ENCODE measurements at places on chromosomes 3 and 15.

- DNase-seq: no peak
These were observed 17.2 kb downstream of the DAPK2 start for GRCh38 chr15:64029110-64029509.

GRCh38 chr3:112446343-112446742 is 52.9 kb downstream of the BTLA start:
- DNase-seq: no peak

GRCh38 chr3:164533275-164533674 is 545.0 kb downstream of the SI start:
- no peak for DNase-seq

GRCh38 chr15:31102039-31102321 is 455 bp upstream of the TRPM1 start:
- DNase-seq: no peak

DNA sequence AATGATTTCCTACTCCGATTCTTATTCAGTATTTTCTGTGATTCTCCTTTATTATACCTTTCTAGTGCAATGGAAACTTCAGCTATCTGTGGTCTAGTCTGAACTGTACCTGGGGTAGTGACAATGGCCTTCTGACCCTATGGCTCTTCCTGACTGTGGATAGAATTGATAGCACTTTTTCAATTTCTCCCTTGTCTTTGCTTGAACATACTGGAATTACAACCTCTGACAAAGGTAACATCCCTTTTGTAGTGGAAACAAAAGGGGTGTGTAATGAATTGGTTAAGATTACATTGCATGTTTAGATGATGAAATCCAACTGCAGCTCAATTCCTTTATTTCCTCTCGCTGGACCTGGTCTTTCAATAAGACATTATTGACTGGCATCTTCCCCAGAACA is 21.0 kb upstream of the SOX2 start:
- no peak for DNase-seq

DNA sequence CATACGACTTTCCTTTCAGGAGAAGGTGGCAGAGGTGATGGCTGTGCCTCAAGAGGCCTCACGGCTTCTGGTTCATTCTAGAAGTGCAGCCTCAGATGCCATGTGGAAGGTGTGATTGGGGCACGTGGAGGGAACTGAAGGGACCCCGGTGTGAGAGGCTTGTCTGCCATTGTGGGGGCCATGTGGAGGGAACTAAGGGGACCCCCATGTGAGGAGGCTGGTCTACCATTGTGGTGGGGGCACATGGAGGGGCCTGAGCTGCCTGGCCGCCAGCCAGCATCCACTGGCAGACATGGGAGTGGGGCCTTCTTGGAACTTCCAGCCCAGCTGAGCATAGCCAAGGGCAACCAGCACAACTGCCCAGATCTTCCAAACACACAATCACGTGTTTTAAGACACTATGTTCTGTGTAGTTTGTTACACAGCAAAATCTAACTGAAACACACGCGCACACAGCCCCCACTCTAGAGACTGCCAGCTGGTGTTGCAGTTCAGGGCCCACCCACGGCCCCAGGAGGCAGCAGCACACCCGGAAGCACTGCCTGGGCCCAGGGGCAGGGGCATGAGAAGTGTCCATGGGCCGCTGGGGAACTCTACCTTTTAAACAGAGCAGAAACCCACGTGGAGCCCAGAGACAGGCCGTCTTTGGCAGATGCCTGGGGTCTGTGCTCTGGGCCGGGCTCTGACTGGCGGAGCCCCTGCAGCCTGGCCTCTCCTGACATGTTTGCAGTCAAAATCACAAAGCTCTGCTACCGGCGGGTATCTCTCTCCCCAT is 66.8 kb downstream of the IQSEC1 start:
- no peak for DNase-seq

GRCh38 chr3:193835414-193835813 is 242.4 kb downstream of the OPA1 start:
- DNase-seq: no peak

- DNase-seq: no peak
These were observed at the start of gene DNAH12 for GRCh38 chr3:57544181-57545125. Gene DNAH12, minus strand, starts transcription at chr3:57544344. Its CDS starts 1,474 bp downstream, at chr3:57542870.

DNA sequence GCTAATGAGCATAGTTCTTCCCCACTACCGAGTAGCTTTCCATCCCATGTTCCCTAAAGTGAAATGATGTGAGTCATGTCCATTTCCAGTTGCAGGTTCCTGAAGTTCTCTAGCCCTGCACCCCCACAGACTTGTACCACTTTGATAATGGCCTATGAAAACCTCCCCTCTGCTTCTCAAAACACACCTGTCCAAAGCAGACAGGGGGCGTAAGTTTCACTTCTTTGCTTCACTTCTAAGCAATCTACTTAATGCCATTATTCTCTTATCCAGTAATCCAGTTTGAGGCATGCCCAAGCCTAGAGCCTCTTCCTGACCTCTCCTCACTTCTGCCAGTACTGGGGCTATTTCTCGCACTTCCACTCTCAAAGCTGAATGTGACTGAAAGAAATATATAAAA is 305.1 kb downstream of the IGSF11 start:
- no peak for DNase-seq

GRCh38 chr15:57224664-57225063 is 151.6 kb upstream of the CGNL1 start:
- no peak for DNase-seq

DNA sequence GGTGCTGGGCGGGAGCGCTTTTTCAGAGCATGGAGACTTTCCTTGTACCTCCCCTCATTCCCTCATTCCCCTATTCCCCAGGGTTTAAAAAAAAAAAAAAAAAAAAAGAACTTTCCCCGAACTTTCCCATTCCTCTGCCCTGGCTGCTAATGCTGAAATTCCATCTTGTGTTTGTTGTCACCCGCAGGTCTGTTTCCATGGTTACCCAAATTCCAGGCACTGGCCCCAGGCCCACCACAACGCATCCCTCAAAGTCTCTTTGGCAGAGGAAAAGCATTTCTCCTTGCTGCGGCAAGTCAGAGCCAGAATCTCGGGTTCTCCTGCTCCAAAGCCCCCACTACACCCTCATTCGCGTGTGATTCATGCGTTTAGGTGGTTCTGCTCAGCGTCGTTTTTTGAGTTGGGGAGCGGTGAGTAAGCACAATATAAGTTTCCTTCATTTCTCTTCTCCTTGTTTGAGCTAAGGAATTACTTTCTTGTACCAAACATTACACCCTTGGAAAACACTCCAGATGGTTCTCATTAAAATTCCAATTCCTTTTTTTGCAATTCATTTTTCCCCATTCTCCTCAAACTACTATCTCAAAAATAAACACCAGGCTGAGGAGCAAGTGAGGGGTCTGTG is 21.6 kb downstream of the ANAPC13 start:
- DNase-seq: no peak

GRCh38 chr3:149506540-149506939 is 32.0 kb downstream of the TM4SF4 start:
- DNase-seq: no peak

- no peak for DNase-seq
These were observed 124.7 kb upstream of the NANOGP8 start for GRCh38 chr15:35209838-35210237.

DNA sequence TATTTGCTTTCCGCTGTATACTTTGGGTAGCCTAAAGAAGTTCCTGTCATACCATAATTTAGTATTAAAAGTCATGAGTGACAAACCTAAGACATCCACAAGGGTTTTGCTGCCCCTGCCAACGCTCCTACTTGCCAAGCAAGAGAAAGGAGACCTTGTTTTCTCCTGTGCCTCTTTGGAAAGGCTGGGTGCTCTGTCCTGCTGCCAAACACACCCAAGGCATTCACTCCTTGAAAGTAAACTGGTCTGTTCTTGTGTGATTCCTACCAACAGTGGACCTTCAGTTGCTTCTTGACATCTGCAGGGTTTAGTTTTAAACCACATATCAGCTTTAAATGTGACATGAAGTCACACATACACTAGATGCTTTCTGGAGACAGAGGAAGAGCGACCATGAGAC is 295.4 kb downstream of the SLC9A9 start:
- DNase-seq: no peak

GRCh38 chr3:24389108-24390090 is 105.3 kb downstream of the THRB start:
- no peak for DNase-seq

DNA sequence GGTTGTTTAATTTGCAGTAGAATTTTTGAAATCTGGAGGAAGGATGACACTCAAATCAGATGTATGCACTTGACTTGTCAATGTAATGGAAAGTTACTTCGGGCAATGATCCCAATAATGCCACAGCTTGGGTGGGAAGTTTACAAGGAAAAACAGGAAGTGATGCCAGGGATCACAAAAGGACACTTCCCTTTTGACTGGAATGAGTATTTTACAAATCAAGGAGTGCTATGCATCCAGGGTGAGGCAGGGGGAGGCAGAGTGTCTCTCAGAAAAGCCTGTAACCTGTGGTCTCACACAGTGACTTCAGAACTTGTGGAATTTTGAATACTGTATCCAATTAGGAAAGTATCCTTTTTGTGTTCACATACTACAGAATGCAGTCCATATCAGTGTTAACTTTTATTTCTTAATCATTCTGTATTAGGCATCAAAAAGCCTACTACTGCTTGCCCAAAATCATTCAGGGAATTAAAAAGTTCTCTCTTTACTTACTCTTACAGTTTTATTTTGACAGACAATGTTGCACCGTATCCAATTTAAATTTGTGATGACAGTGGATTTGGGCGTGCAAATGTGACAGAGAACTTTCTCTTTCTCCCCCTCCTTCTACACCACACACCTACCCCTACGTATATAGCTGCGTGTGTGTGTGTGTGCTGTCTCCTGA is 445.1 kb downstream of the MECOM start:
- DNase-seq: no peak

GRCh38 chr3:195148549-195148948 is 122.4 kb downstream of the XXYLT1 start:
- no peak for DNase-seq

DNA sequence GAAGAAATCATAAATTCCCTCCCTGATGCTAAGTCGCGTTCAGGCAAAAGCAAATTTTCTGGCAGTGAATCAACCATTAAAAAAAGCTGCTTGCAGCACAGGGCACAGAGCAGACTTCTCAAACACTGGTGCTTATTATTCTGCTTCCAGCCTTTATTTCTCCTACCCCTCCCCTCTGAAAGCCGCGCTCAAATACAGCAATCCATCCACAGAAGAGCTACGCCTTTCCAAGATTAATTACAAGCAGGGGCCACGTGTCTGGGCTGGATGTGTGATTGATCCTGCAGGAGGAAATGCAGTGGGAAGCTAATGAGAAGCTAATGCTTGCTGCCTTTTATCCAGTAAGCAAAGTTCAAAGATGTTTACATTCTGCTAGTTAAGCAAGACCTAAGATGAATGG is 134.9 kb upstream of the TOPAZ1 start:
- no peak for DNase-seq

DNA sequence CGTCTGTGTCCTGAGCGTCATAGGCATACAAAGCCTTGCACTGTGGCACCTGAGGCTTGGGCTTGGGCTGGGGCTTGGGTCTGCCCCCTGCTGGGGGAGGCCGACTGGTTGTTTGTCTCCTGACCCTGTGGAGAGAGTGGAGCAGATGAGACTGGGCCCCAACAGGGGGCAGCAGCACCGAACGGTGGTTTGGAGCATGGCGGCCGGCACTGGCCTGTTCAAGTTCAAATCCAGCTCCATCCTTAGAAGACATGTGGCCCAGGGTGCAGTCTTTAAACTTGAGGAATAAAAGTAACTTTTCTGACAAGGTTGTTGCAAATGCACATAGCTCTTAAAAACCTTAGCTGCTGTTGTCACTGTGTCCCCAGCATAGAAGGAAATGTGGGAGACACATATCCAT is 33.3 kb downstream of the CCNB2 start:
- DNase-seq: peak; percentile 27

DNA sequence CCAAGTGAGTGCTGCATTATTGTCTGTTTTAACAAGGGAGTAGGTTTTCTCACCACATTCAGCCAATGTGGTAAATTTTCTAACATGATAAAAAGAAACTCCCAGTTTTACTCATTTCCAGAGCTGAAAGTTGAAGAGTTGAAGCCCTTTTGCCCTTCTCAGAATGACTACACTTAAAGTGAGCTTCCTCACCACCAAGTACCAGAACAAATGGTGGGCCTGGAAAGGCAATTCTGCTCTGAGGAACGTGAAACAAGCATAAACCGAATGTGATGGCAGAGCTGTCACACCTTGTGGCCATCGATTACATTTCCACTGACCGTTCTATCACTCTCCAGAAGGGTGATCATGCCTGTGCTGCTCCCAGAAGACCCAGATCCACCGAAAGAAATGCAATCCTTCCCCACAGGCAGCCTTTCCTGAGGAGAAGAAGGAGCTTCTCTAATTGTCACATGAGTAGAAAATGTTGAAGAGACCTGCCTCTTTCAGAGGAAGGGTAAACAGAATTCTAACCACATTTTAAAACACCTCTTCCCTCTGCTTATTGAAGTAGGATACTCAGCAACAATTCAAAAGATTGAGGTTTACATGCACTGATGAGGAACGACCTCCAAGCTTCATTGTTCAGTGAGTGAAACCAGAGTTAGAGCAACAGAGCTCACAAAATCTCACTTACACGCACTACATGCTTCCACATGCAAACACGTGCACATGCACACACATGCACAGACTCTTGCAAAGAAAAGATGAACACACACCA is 21.4 kb upstream of the CCR9 start:
- DNase-seq: no peak

DNA sequence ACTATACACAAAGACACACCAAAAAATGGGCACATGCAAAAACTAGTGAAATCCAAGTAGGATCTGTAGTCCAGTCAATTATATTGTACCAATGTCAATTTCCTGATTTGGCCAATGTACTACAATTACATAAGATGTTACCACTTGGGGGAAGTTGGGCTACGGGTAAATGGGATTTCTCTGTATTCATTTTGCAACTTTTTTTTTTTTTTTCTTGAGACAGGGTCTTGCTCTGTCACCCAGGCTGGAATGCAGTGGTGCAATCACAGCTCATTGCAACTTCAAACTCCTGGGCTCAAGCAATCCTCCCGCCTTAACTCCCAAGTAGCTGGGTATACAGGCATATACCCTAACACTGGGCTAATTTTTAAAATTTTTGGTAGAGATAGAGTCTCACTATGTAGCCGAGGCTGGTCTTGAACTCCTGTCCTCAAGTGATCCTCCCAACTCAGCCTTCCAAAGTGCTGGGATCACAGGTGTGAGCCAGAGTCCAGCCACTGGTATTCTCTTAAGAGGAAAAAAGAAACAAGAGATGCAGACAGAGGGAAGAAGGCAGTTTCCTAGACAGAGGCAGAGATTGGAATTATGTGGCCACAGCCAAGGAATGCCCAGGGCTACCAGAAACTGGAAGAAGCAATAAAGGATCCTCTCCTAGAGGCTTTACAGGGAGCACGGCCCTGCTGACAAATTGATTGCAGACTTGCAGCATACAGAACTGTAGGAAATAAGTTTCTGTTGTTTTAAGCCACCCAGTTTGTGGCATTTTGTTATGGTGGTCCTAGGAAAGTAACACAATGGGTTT is 33.3 kb downstream of the TFDP2 start:
- no peak for DNase-seq

DNA sequence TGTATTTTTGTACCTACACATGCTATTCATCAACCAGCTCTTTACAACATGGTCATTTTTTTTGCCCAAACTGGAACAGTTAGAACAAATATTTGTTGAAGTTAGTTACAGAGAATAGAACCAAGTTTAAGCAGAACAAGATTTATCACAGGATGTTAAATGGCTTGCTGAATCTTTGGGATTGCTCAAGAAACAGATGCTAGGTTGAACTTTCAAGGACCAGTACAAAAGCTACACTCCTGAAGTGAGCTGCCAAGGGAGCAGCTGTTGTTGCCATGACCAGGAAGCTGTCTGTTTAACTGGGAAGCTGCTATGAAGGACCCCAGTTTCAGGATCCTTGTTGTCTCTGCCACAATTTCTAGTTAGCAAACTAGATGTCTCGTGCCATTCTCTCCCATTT is 53.7 kb downstream of the ZIC1 start:
- DNase-seq: no peak

GRCh38 chr15:101143321-101143720 is 108.5 kb downstream of the CHSY1 start:
- DNase-seq: no peak
